ENCODE measurements at places on chromosomes 13 and 19.

DNA sequence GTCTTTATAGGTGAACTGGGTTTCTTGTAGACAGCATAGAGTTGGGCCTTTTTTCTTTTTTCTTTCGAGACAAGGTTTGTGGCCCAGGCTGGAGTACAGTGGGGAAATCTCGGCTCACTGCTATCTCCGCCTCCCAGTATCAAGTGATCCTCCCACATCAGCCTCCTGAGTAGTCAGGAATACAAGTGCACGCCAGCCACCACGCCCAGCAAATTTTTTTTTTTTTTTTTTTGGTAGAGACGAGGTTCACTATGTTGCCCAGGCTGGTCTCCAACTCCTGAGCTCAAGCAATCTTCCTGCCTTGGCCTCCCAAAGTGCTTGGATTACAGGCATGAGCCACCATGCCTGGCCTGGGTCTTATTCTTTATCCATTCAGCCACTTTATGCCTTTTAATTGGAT lies 5.1 kb upstream of the CALM3 start:
- DNase-seq, result no peak

DNA sequence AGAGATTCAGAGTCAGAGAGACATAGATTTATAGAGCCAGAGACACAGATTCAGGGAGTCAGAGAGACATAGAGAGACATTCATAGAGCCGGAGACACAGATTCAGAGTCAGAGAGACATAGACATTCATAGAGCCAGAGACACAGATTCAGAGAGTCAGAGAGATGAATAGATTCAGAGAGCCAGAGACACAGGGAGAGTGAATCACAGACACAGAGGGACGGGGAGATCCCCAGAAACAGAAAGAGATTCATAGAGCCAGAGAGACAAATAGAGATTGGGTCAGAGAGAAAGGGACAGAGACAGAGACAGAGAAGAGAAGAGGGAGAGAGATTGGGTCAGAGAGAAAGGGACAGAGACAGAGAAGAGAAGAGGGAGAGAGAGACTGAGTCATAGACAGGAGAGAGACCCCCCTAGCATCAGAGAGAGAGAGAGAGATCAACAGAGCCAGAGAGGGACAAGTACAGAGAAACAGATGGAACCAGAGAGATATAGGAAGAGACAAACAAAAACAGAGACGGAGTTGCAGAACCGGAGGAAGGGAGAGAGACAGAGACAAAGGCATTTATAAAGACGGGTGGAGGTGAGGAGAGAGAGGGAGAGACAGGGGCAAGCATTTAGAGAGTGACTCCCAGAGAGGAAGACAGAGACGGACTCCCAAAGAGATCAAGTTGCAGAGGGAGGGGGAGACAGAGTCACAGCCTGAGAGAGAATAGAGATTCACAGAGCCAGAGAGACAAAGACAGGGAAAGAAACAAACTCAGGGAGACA lies 1.1 kb upstream of the PRKCG start:
- no peak for DNase-seq

- no peak for DNase-seq
These were observed at the start of gene IGSF23 for GRCh38 chr19:44613295-44614178. Gene IGSF23, plus strand, starts transcription at chr19:44613563. Its CDS starts 83 bp downstream, at chr19:44613646.

DNA sequence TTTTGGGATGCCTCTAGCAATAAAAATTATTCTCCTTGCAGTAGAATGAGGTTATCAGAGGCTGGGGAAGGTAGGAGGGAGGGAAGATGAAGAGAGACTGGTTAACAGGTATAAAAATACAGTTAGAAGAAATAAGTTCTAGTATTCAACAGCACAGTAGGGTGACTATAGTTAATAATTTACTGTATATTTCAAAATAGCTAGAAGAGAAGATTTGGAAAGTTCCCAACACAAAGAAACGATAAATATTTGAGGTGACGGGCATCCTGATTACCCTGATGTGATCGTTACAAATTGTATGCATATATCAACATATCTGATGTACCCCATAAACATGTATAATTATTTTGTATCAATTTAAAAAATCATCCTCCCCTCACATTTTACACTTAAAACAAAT lies 93.8 kb downstream of the CDADC1 start:
- DNase-seq, result no peak

GRCh38 chr19:5436106-5436947 lies 18.9 kb upstream of the ZNRF4 start:
- DNase-seq, result peak; percentile 76

DNA sequence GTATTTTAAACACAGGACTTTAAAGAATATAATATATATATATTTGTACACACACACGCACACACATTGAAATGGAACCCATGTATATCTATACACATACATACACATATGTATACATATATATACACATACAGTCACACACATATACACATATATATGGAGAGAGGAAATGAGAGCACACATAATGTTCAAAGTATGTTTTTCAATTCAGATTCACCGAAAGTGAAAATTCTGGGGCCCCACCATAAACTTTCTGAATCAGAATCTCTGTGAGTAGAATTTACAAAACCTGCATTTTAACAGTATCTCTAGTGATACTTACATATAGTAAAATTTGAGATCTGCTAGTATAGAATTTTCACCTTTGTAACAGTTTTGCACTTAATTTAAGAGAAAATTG lies 60.4 kb upstream of the OBI1 start:
- no peak for DNase-seq

DNA sequence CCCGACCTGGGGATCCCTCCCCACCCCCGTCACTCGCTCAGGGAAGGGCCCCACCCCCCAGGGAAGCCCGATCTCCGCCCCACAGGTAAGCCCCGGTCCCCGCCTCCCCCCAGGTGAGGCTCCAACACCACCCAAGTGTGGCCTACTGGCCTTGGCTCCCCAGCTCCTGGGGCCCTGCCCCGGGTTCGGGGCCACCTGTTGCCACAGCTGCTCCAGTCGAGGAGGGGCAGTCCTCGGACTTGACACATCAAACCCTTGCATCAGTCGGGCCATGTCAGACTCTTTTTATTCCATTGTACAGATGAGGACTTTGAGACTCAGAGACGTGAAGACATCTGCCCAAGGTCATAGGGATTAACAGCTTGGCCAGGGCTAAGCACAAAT lies 512 bp downstream of the CC2D1A start:
- no peak for DNase-seq
